ENCODE measurements at places on chromosomes 7 and 10. TPM values are rescaled to one million over a fixed set of nuclear protein-coding genes. Genes with fewer than 3 reads are reported as not detected.

DNA sequence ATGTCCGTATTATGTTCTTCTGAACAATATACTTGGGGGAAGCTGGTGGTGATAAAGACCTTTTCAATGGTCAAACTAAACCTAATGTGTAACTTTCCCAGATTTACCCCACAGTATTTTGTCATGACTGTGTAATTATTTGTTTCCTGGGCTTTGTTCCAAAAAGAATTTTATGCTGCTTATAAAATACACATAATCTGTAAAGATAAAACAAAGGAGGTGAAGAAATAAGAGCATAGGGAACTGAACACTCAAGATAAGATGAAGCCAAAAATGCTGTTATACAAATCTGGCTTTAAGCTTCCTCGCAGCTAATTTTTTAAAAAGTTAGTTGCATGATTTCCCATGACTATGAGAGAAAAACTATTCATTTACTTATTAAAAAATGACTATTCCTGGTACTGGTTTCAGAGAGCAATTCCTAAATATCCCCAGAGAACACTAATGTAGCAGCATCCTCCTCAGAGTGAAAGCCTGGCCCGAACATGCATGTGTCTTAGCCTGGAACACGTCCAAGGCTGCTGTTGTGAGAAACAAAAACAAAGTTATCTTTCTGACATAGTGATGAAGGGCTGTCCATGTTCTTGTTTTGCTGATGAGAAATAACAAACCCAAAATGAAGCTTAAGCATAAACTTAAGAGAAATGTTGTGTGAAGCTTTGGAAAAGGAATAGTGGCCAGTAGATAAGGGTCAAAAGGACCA, 33.9 kb downstream of the MALSU1 start:
- DNase-seq, result no peak

Gene VPS37D
- polyA plus RNA-seq, result 0.29 TPM

Gene HDAC9
- 0.86 TPM for polyA plus RNA-seq

Gene MOGAT3
- polyA plus RNA-seq, result not detected

DNA sequence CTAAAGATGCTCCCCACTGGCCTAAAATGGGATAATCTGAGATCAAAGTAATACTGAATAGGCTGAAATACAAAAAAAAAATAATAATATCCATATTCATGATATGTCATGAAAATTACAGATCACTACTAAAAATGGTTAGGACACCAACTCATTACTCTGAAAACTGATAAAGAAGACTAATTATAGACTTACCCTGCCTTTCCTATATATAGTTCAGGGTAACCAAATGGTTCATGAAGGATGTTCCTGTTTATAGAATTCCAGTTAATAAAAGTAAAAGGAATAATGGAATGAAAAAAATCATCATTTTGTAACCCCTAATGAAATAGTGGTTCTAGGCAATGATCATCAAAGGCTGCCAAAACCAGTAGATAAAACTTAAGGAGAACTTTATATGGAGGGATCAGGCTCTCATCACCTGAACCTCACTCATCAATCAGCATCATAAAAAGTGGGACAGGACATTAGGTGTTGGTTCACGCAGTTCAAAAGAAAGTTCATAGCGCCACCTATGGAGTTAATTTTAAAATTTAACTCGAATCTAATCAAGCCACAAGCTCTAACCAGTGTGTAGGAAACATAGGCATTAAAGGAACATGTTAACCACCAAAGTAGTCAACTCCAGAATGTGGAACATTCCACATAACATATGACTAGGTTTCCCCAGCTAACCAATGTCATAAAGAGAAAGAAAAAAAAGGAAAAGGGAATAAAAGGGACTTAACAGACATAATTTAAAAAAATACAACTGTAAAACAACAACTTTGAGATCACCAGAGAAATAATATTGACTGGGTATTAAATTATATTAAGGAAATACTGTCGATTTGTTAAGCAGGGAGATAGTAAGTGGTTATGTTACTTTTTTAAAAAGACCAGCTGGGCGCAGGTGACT, 35.7 kb downstream of the P4HA1 start:
- DNase-seq, result no peak

GRCh38 chr10:91557651-91558111, 75.2 kb downstream of the PPP1R3C start:
- DNase-seq, result no peak

Gene SLC26A4
- 0.13 TPM for polyA plus RNA-seq

DNA sequence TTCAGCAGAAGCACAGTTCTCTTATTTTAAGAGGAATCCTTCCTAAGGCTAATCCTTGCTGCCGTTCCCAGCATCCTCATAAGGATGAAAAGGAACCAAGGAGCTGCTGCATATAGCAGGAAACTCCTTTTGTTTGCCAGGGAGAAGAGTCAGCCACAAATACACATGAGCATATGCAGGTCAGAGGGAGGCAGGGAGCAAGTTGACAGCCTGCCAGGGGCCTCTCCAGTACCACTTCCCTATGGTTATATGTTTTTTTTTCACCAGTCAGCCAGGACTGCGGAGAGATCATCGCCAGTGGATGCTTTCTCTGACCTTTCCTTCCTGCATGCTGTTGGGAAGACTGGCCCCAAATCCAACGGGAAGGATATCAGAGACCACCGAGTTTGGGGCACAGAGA, 39.8 kb downstream of the SLC35B4 start:
- no peak for DNase-seq

GRCh38 chr7:11768263-11768662, 63.7 kb downstream of the THSD7A start:
- DNase-seq, result no peak

GRCh38 chr10:47321521-47322195, 596 bp upstream of the GDF2 start:
- peak; percentile 35 for DNase-seq

GRCh38 chr10:14574291-14574690, 200.4 kb downstream of the FAM107B start:
- no peak for DNase-seq

Measured in psoas muscle (tissue), 8 donors.